ENCODE measurements at places on chromosomes 4 and X.

DNA sequence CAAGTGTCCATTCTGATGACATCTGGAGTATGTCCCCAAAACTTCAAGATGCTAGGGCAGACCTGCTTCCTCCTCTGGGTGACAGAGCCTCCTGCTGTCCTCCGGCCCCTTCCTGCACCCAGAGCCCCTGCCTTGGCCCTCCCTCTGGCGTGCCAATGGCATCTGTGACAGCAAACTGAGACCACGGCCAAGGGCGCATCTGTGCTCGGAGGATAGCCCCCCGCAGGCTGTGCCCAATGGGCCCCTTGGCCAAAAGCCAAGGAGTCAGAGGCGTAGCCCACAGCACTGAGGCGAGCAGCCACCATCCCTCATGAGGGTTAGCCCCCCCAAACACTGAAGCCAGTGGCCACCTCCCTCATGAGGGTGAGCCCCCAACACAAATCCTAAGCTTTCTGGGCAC is 7.9 kb downstream of the LRPAP1 start:
- DNase-seq = no peak

DNA sequence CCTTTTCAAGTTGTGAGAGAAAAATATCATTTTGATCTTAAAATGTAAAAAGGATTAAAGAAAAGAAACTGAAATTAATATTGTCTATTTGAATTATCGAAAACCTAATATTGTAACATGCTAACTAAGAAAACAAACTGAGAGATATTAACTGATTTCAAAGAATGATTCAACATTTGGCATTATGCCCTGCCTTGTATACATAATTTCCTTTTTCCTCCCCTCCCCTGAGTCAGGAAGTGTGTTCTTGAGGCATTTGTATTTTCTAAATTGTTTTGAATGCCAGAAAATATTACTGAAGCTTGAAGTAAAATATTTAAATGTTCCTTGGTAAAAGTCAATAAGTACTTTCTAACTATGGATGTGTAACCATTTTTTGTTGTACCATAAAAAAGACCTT is 49.4 kb downstream of the RPS6KA3 start:
- DNase-seq = no peak

- DNase-seq = no peak
Measured at GRCh38 chrX:10387011-10387410, 230.2 kb downstream of the CLCN4 start.

DNA sequence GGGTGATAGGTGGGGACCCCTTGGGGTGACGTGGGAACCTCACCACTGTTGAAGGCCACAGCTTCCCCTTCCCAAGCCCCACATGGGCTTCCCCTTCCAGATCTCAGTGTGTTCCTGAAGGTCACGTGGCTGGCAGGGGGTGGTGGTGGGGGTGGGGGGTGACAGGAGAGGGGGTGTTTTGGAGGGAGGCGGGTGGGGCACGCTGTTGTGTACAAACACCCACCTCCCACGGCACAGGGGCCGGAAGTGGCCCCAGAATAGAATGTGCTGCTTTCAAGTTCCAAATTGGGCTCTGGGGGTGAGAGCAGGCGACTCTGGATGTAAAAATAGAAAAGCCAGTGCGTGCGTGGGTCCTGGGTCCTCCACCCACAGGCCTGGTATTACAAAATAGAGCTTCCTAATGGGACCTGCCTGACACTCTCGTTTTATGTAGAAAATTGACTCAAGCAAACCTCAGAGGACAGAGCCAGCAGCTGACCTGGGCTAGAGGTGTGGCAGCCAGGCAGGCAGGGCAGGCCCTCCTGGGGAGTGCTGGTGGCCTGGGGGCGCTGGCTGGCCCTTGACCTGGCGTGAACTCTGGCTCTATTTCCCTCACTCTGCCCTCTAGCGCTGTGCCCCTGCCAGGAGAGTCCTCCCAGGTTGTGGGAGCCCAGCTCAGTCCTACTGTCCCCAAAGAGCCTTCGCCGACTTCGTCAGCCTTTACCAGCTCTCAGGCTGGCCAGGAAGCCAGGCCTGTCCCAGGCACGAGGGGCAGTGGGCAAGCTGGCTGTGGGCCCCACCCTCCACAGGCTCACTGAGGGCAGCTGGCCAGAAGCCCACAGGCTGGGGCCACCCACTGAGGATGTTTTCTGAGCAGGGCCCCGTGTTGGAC is 5.4 kb upstream of the SH3BP2 start:
- no peak for DNase-seq

DNA sequence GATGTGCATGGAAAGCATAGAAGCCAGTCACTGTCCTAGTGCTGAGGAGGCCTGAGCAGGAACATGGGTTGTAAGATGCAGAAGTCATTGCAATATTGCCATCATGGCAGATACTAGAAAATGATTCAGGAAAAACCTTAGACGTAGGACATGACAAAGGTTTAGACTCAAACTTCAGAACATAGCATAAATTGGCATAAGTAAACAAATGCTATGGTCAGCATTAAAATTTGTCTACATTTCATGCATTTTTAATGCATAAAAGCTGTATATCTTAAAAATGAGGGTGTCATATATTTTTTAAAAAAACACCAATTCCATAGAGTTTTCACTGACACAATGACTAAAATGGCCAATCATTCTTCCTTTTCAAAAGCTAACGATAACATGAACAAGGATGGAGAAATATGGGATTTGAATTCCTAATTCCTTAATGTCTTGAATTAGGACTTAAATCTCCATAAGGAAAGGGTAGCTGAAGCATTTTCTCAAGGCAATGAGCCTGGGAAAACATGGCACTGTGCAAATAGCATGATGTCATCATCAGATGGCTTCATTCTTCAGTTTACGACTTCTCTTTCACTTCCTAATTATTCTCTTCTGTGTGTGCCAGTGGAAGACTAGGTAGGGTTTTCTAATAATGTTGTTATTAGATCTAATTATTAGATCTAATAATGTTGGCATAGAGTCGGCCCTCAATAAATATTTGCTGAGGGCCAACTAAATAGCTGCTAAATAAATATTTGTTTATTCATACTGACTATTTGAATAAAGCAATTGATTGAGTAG is 125.1 kb upstream of the FRG1 start:
- no peak for DNase-seq

- DNase-seq = no peak
Measured at GRCh38 chr4:1910643-1911042, 39.5 kb downstream of the NSD2 start.

DNA sequence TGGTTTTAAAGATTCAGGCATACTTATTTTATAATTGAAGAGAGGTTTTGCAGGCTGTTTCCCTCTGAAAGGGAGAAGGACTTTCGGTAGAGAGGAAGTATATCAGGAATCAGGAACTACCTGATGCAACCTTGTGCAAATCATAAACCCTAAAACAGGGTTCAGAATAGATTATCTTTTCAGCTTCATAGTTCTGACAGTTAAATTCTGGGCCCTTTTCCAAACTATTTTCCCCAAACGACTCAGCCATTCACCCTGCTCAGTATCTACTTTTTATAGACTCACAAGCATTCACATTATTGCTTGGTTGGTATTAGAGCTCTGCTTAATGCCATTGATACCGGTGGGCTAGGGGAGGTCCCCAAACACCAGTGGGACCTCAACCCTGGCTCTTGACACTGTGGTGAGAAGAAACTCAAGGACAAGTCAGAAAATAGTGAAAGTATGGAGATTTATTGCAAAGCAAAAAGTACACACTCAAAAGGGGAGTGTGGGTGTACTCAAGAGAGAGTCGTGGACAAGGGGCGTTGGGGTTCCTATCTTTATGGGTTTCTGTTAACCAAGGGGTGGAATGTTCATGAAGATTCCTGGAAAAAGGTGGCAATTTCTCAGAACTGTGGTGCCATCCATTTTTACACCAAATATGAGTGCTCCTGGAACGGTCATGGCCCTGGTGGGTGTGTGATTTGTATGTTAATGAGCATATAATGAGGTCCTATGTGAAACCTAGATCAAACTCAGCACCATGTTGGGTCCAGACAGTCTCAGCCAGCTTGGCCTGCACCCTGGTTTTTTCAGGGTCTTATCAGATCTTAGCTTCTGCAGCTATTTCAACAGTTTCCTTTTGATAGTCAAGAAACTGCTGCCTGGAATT is 238.3 kb downstream of the DCLK2 start:
- no peak for DNase-seq

DNA sequence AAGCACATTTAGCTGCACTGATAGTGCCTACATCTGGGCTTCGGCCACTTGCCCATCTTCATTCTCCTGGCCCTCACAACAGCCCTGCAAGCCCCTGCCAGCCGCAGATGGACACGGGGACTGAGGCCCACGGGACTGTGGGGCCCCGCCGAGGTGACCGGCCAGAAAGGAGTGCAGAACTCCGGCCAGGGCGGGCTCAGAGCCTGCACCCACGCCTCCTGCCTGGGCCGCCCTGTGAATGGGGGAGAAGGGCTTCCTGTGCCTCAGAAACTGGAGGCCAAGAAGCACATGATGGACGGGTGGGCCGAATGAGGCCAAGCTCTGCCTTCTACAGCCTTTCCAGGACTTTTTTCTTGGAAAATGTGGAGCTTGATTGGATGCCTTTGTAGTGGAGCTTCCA is 35.7 kb upstream of the HGFAC start:
- DNase-seq = no peak

GRCh38 chr4:14110407-14110806 is 482.9 kb upstream of the BOD1L1 start:
- no peak for DNase-seq

Measured in stimulated activated CD8-positive, alpha-beta memory T cell treated with anti-CD3 and anti-CD28 coated beads, Interleukin-4, amount 100 ng/mL, for 1 hour (primary cell).